ENCODE measurements at places on chromosomes 1 and 21.

- no peak for DNase-seq
Measured at GRCh38 chr21:37276377-37276776, 9.2 kb upstream of the VPS26C start.

DNA sequence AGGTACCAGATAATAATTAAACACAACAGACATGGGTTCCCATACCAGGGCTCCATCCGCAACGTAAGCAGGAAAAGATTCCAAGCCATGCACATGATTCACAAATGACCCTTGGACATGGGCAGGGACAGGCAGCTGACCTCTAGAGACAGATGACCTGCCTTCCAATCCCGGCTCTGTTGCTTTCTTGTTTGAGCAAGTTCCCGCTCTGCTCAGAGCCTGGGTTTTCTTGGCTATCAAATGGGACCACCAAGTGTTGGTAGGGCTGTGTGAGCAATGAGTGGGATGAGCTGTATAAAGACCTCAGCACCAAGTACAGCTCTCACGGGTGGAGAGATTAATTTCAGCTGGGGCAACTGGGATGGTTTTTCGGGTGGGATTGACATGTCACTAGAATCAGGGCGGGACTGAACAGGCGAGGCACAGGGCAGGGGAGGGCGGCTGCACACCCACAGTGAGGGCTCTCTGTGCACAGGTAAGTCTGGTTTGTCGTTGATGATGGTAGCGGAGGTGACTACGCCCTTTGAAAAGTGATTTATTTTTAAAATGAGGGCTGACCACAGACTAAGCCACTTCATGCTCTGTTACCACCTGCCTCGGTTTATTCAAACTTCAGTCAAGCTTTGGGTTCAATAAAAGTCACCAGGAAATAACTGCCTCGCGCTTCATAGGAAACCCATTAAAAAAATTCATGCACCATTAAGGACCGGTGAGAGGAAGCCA is 57.5 kb upstream of the IFFO2 start:
- DNase-seq, result peak; percentile 48

- no peak for DNase-seq
Measured at GRCh38 chr1:15236321-15236721, 10.7 kb upstream of the FHAD1 start.

- DNase-seq, result no peak
Measured at GRCh38 chr1:76682138-76682537, 185.1 kb upstream of the ST6GALNAC5 start.

- DNase-seq, result no peak
Measured at GRCh38 chr1:7045897-7046296, 260.6 kb downstream of the CAMTA1 start.

DNA sequence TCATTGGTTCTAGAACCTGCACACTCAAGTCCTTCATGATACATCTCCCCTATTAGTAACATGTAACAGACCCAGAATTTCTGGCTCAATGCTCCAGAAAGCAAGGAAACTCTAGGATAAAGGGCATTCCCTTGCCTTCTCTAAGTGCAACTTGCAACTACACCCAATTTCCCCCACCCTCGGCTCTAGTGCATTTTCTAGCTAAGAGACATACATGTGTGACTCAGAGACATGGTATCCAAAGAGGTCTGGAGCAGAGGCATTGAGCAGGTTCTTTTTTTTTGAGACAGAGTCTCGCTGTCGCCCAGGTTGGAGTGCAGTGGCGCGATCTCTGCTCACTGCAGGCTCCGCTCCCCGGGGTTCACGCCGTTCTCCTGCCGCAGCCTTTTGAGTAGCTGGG is 132.9 kb downstream of the ZC3H11B start:
- DNase-seq, result no peak

DNA sequence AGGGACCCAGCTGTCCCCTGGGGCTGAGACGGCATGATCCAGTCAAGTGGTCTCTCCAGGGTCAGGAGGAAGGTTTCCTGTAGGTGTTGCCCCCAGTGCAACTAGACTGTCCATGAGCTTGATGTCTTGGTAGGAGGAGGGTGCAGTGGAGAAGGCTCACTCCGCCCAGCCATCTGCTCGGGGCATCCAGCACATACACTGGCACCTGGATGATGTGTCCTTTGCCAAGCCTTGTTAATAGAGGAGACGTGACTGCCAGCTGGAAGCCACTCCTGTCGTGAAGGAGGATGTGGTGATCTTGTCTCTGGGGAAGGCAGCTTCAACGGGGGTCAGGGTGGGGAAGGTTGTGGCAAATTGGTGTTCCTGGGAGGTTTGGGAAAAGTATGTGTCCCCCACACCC is 6.2 kb downstream of the DISP3 start:
- no peak for DNase-seq

- no peak for DNase-seq
Measured at GRCh38 chr1:161779393-161779792, 13.3 kb downstream of the ATF6 start.

DNA sequence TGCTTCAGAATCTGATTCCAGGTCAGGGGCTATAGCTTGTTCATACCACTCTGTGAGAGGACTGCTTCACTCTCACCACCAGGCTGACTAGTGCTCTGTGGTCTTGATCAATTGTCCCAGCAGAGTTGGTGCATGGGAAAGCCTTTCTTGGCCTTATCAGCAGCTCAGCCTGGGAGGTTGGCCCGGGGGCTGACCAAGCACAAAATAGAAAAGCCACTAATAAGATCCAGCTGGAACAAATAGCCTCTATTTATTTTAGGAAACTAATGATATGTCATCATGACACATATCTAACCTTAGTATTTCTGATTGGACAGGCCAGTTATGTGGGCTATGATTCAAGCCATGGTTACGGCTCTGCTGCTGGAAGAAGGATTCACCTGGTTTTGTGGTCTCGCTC is 134.2 kb downstream of the GDAP2 start:
- no peak for DNase-seq

DNA sequence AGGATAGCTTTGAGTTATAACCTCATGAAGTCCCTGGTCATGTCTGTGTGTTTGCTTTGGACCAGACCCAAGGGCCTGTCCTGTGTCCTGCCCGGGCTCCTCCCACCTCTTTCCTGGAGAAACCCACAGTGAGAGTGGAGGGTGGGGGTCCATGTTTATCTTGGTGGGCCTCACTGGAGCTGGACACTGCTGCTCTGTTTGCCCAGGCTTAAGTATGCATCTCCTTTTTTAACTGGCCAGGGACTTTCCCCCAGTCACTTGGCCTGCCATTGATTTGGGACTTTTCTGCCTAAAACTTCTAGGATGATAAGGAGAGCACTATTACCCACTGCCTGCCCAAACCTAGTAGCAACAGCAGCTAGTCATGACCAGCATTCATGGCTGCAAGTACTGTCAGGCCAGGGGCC is 49.8 kb downstream of the DDR2 start:
- no peak for DNase-seq

GRCh38 chr1:235709018-235709417 is 59.4 kb upstream of the GNG4 start:
- no peak for DNase-seq

- DNase-seq, result peak; percentile 71
Measured at GRCh38 chr1:169105434-169106094, 926 bp upstream of the ATP1B1 start.

GRCh38 chr1:202045705-202046104 is 35.3 kb downstream of the ELF3 start:
- DNase-seq, result peak; percentile 90

- DNase-seq, result no peak
Measured at GRCh38 chr1:2470290-2471158, 5.6 kb upstream of the PLCH2 start.

- no peak for DNase-seq
Measured at GRCh38 chr1:233665575-233666270, 51.8 kb downstream of the KCNK1 start.

GRCh38 chr1:58439946-58440345 is 106.6 kb downstream of the OMA1 start:
- no peak for DNase-seq

GRCh38 chr1:107926436-107927080 is 38.4 kb downstream of the VAV3 start:
- no peak for DNase-seq

DNA sequence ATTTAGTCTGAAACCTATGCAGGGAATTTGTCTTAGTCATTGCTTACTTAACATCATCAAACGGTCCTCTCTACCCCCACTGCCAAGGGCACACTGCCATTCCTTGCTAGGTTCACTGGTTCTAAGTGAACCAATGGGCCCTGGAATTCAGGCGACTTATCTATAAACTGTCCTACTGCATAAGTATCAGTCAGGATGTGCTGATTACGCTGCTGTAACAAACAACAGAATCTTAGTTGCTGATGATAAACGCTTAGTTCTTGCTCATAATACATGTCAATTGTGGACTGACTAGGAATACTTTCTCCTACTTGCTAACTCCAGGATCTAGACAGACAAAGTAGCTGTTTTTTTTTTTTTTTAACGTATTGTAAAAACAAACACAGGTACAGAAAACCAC is 136.1 kb downstream of the PRDM2 start:
- no peak for DNase-seq

- DNase-seq, result no peak
Measured at GRCh38 chr1:6392809-6393399, 663 bp downstream of the ACOT7 start.

GRCh38 chr1:161013488-161014230 is 7.3 kb downstream of the F11R start:
- no peak for DNase-seq

DNA sequence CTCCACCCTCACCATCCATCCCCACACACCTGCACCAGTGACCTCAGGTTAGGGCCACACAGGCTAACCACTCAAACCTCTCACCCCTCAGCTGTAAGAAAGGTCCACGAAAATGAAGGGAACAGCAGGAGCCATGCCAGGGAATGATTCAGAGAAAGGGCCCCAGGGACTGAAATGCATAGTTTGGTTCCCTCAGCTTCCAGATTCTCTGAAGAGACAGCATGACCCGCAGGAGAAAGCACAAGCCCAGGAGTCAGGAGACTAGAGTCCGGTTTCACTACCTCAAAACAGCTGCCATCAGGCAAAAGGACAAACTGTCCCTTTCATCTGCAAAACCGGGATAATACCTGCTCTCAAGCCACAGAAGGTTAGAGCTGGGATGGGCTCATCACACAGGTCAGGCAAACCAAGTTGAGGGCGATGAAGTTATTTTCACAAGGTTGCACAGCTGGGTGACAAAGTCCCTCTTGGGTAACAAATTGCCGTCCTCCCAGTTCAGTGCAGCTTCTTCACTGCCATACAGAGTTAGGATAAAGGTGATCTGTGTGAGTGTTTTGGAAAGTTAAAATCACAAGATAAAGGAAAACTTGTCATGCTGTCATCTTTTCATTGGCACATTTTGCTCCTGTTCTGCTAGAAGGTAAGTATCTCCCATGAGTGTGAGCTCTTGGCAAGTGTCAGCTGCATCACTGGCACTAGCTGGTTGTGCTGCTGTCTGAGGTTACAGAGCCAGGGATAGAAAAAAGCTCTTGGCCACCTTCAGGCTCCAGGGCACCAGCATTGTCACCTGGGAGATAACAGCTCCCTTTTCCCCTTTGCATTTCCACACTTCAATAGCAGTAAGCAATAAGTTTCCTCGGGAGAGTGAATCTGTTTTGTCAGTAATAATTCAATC is 120.4 kb downstream of the KCNH1 start:
- DNase-seq, result no peak

- DNase-seq, result no peak
Measured at GRCh38 chr1:4617506-4617905, 36.9 kb upstream of the AJAP1 start.

- DNase-seq, result no peak
Measured at GRCh38 chr1:150366416-150367296, 2.7 kb downstream of the RPRD2 start.

DNA sequence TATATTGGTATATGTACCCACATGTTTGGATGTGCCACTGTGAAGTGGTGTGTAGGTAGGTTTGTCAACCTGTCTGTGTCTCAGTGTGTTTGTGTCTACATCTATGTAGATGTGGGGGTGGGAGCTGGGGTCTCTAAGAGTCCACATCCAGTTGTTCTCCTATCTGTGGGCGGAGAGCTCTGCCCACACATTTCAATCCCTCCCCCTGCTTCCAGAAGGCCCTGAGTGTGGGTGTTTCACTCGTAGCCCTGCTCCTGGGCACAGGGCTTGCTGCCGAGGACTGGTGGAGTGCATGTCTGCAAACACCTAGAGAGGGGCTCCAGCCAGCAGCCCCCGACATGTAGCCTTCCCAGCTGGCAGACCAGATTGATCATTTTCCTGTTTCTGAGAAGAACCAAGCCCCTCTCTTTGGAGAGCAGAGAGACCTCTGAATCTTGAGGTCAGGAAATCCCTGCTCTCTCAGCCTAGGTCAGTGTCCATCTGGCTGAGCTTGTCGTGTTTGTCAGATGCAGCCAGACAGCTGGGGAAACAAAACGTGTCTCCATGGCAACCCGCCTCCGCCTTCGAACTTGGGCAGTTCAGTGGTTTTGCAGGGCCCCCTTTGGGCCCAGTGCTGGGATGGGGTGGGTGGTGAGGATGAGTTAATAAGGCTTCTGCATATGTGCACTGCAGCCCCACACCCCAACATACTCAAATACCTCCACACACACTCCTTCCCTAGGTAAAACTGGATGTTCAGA is 31.2 kb upstream of the SYNC start:
- DNase-seq, result no peak

DNA sequence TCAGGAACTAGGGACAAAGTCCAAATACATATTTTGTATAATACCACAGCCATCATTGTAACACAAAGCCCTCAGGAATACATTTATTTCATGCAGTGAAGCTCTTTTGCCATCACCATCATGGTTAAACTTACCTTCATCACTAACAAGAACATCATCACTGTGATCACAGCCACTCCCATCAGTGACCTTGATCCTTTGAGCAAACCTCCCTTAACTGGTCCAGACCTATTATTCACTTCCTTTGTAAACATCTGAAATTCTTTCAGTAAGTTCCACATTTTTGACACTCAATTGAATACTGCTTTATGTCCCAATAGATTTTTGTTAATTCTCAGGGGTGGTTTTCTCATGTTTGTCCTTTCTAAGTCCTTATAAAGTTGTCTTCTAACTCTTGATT is 16.2 kb upstream of the KPRP start:
- DNase-seq, result no peak

GRCh38 chr1:201637282-201638079 is 98.6 kb downstream of the NAV1 start:
- no peak for DNase-seq

GRCh38 chr21:15826908-15827601 is 97.3 kb downstream of the USP25 start:
- DNase-seq, result no peak

GRCh38 chr21:36260802-36261201 is 59.2 kb upstream of the MORC3 start:
- DNase-seq, result no peak

DNA sequence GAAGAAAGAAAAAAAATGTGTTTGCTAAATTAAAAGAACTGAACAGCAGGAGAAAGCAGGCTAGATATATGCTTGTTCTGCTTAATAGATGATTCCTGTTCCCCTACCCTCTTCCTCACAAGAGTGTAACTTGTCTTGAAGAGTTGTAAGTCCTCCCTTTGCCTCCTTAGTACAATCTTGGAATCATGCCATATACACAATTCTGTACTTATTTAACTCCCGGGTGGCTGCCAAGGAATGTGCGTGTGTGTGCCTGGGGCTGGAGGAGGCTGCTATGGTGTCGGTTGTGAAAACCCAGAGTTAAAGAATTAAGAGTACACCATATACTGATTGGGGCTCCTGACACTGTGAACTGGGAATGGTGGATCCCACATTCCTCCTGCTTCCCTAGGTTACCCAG is 194.2 kb downstream of the SIPA1L2 start:
- DNase-seq, result no peak
